CD8-positive, alpha-beta memory T cell (primary cell): ENCODE measurements at places on chromosomes 16 and 17.

- DNase-seq: no peak
These were observed 10.9 kb upstream of the ST6GALNAC1 start for GRCh38 chr17:76654408-76654807.

GRCh38 chr17:47200325-47200664 is 8.9 kb upstream of the MYL4 start:
- DNase-seq: no peak

DNA sequence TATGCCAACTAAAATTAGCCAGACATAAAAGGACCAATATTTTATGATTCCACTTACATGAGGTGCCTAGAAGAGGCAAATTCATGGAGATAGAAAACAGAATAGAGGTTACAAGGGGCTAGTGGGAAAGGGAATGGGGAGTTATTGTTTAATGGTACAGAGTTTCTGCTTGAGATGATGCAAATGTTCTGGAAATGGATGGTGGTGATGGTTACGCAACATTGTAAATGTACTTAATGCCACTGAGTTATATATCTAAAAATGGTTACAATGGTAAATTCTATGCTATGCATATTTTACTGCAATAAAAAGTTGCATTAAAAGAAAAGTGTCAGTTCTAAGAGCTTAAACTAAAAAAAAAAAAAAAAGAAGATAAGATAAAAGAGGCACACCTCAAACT is 17.9 kb downstream of the MT1X start:
- no peak for DNase-seq

DNA sequence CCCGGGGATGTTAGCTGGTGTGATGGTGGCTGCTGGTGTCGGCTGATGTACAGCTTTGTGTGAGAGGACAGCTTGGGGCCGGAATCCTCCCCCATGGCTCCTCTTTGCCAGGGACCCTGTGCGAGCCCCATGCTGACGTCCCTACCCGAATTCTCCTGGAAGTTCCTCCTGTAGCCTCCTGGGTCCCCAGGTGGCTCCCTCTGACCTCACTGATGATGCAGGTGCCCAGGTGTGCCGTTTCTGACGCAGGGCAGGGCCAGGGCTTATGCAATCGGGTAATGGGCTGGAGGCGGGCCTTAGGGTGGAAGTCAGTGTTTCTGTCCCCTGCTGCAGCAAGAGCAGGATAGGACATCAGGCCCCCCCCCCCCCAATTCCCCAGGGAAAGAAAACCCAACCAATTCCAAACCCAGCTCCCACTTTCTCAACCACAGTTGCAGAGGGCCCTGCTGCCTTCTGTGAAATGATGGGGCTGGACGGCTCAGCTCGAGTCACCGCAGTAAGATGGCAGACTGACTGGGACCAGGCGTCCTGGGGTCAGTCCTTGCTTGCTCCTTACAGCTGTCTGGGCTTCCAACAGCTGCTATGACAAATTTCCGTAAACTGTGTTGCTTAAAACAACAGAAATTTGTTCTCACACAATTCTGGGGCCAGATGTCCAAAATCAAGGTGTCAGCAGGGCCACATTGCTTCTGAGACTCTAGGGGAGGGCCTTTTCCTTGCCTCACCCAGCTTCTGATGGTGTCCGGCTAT is 139.0 kb upstream of the PLCG2 start:
- no peak for DNase-seq

- DNase-seq: peak; percentile 35
These were observed 55.9 kb downstream of the MYO18A start for GRCh38 chr17:29124135-29124924.

GRCh38 chr17:34361478-34362061 is 1.5 kb downstream of the CCL1 start:
- DNase-seq: peak; percentile 26

DNA sequence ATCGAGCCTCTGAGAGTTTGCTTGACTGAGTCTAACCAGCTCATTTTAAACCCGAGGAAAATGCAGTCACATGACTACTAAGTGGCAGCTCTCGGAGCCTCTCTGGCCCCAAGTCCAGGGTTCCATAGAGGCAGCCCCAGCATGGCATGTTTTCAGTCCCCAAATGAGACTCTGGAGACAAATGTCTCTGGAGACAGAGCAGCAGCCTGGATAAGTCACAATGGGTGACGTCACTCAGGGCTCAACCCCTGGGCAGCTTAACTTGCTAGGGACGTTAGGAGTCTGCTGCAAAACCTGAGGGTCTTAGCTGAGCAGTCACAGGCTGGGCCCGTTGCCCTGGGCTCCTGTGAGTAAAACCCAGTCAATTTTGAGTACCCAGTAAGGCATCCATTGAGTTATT is 6.9 kb upstream of the STH start:
- DNase-seq: no peak

GRCh38 chr17:48382989-48383388 is 47.0 kb downstream of the SKAP1 start:
- DNase-seq: no peak
